ENCODE measurements at places on chromosomes 5 and 9.
A peak's percentile ranks its signal among the peaks of the same experiment; 100 is the strongest.

GRCh38 chr9:114011313-114011712 lies 66.8 kb downstream of the AMBP start:
- DNase-seq: no peak

DNA sequence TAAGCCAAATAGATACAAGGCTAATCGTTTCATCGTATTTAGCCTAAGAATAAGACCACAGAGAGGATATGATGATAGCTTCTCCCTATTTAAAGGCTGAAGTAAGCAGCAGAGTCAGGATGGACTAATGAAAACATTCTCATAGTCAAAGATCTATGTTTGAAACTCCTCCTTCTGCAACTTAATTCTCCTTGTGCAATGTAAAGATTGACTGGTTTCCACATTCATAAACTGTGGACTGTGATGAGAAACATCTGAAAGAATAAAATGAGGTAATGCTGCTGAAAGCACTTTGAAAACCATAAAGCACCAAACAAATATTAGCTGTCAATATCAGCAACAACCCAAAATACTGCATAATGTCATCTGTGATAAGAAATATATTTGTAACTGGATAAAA lies 361.9 kb downstream of the CSNK1G3 start:
- DNase-seq: no peak

DNA sequence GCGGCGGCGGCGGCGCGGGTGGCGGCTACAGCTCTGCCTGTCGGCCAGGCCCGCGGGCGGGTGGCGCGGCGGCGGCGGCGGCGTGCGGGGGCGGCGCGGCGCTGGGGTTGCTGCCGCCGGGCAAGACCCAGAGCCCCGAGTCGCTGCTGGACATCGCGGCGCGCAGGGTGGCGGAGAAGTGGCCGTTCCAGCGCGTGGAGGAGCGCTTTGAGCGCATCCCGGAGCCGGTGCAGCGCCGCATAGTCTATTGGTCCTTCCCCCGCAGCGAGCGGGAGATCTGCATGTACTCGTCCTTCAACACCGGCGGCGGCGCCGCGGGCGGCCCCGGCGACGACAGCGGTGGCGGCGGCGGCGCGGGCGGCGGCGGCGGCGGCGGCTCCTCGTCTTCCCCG lies 296 bp downstream of the ZSWIM6 start:
- DNase-seq: peak; percentile 38

DNA sequence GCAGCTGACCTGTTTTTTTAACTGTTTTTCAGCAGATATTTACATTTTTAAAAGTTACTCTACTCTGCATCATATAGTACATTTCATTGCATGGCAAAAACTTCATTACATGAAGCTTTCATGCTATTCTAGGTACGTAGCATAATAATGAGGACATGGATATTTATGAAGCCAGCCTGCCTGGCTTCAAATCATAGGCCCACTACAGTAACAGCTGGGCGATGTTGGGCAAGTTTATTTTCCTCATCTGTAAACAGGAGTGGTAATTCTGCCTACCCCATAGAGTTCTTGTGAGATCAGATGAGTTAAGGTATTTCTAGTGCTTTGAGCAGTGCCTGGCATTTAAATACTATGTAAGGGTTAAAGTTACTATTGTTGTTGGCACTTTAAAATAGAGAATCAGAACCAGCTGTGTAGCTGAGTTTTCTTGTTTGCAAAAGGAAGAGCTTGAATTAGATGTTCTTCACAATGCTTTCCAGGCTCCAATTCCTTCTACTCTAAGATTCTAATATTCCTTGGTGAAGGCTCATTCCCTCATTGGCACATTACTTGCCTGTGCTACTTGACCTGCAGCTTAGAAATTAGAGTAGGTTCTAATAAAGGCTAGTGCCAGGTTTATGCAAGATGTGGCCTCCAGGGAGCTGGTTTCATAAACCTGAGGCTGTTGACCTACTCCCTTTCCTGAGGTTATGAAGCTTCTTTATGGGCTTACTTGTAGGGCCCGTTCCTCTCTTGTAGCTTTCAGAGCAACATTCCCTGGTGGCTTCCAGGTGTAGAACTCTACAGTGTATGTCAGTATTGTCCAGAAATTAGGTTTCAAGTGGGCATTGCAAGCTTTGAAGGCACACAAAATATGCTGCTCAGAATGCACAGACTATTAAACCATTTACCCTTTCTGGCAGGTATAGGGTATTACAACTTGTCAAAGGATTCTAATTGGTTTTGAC lies 14.5 kb downstream of the ANP32B start:
- no peak for DNase-seq

GRCh38 chr9:136823136-136824046 lies 15.6 kb downstream of the RABL6 start:
- no peak for DNase-seq

DNA sequence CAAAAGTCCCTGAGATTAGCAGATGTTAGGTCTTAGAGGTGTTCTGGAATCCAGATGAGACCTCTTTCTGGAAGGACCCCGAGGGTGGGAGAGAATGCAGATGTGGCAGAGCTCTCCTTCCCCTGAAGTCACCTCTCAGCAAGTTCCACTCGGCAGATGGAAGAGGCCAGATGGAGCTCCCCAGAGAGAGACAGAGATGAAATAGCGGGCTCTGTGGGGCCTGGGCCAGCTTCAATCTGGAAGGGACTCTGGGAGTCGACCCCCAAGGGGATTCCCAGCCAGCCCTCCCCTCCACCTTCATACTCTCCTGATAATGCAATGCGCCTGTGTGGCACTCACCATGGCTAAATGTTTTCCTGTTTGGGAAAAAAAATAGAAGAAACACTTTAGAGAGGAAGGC lies 60.2 kb downstream of the WNK2 start:
- no peak for DNase-seq

DNA sequence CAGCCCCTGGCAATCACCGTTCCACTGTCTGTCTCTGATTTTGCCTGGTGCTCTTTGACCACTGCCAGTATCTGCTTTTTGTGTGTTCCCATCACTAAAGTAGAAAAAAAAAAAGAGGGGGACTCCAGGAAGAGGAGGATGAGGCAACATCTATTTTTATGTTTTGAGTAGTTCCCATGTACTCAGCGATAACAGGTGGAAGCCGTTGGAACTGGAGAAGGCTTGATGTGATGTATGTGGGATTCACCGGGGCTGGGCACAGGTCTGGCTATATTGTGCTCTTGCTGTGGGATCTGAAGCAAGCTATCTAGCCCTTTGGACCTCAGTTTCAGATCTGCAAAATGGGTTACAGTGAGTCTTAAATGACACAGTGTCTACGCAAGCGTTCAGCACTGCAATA lies 104.9 kb downstream of the SLIT3 start:
- DNase-seq: no peak

GRCh38 chr5:81789033-81789432 lies 38.1 kb upstream of the SSBP2 start:
- DNase-seq: no peak

DNA sequence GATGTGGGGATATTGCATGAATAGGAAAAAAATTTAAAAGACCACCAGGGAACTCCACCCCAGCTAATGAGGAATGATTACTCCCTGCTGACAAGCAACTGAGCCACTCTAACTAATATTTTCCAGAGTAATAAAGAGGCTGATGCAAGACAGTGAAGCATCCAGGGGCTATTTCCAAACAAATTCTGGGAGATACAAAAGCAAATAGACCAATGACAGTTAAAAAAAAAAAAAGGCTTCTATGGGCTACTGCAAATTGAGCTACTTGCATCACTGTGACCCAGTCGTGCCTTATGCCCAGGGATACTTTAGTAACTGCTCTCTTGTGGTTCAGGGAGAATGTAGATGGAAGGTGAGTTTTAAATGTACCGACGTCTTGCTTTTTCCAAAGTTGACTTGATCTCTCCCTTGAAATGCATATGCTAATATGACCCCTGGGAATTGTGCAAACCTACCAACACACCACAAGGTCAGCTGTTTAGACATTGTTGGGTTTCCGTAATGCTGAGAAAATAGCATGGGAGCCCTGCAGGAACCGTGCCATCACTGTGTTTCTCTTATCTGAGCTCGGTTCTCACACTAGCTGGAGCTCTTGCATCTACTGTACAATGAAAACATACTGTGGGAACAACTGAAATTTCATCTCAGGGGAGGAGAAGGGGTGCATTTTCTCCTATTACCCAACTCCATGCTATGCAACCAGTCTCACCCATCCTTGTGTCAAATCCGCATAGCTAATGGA lies 250.6 kb upstream of the MAP3K1 start:
- no peak for DNase-seq

DNA sequence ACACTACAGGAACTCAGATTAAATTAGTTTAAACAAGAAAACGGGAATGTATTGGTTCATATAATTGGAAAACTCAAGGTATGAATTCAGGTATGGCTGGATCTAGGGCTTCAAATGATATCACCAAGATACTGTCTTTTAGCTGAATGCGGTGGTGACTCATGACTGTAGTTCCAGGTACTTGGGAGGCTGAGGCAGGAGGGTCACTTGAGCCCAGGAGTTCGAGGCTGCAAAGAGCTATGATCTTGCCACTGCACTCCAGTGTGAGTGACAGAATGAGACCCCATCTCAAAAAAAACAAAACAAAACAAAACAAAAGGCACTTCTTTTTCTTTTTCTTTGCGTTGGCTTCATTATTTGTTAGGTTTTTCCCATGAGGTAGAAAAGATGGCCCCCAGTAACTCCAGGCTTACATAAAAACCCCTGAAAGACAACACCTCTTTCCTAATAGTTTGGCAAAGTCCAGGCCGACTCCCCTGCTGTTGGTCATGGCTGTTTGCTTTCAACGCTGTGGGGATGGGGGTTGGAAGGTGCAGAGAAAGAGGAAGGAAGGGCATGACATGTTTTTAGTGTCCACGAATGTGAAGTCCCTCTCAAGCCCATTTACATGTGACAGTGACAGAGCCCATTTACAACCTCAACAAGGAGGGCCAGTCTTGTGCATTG lies 39.8 kb upstream of the CRB2 start:
- no peak for DNase-seq

- peak; percentile 73 for DNase-seq
Observed at GRCh38 chr5:134101686-134102439, 12.6 kb upstream of the TCF7 start.

Data from effector CD8-positive, alpha-beta T cell (primary cell).